ENCODE measurements at places on chromosomes 7 and 10. TPM values are rescaled to one million over a fixed set of nuclear protein-coding genes. Genes with fewer than 3 reads are reported as not detected.

ZDHHC16 gene
- 35.6 TPM for total RNA-seq

ADGRA1 gene
- total RNA-seq, result 0.16 TPM

GDI2 gene
- total RNA-seq, result 270 TPM

CCL26 gene
- not detected for total RNA-seq

RTKN2 gene
- not detected for total RNA-seq

ADD3 gene
- total RNA-seq, result 229 TPM

AIFM2 gene
- 3.8 TPM for total RNA-seq

GRCh38 chr7:31408140-31408729 lies 67.7 kb upstream of the NEUROD6 start:
- DNase-seq, result no peak
- no peaks in the 10 kb centered on the region for H3K4me1 ChIP-seq
- H3K36me3 ChIP-seq, result no peaks in the 10 kb centered on the region
- no peak overlapping the region for H3K27ac ChIP-seq
- H3K27me3 ChIP-seq, result no peaks in the 10 kb centered on the region
- H3K4me3 ChIP-seq, result no peak overlapping the region

DNA sequence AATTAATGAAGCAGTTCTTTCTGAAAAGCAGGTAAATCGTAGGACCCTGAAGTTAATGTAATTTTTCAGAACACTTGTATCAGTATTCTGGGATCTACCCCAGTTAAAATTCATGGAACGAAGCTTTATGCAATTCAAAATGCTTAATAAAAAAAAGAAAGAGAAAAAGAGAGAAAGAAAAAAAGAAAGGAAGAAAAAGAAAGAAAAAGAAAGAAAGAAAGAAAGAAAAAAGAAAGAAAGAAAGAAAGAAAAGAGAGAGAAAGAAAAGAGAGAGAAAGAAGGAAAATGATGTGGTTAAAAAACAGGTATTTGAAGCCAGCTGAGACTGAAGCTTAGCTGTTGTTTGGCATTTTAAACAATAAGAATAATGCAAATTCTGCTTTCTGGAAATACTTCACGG lies 427.4 kb upstream of the AKR1E2 start:
- no peak overlapping the region for H3K27ac ChIP-seq
- H3K4me3 ChIP-seq, result no peak overlapping the region
- H3K27me3 ChIP-seq, result no peaks in the 10 kb centered on the region
- no peaks in the 10 kb centered on the region for H3K4me1 ChIP-seq
- DNase-seq, result no peak

GRCh38 chr7:44671069-44671468 lies 64.6 kb downstream of the OGDH start:
- H3K4me1 ChIP-seq, result no peaks in the 10 kb centered on the region
- H3K36me3 ChIP-seq, result peaks cover 34% of the 10 kb centered on the region
- H3K27me3 ChIP-seq, result no peaks in the 10 kb centered on the region
- H3K27ac ChIP-seq, result no peak overlapping the region
- no peak overlapping the region for H3K4me3 ChIP-seq

DNA sequence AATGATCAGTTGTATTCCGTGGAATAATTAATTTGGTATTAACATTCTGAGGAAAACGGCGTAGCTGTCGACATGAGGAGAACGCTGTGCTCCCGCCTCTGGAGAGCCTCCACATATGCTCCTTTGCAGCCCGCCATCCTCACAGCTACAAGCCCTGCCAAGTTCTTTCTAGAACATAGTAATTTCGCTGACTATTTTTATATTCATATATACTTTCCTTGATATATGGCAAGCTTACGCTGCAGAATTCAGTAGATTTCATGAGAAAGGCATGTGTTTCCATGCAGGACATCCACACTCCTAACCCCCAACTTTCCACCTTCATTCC lies 45.2 kb downstream of the TBXAS1 start:
- H3K27ac ChIP-seq, result no peak overlapping the region
- no peak overlapping the region for H3K4me3 ChIP-seq
- no peaks in the 10 kb centered on the region for H3K27me3 ChIP-seq
- no peaks in the 10 kb centered on the region for H3K36me3 ChIP-seq

GRCh38 chr7:155217634-155218033 lies 80.0 kb upstream of the INSIG1 start:
- H3K27ac ChIP-seq, result no peak overlapping the region
- H3K36me3 ChIP-seq, result no peaks in the 10 kb centered on the region
- no peak for DNase-seq
- H3K4me1 ChIP-seq, result peaks cover 5% of the 10 kb centered on the region
- peaks cover 39% of the 10 kb centered on the region for H3K27me3 ChIP-seq

DNA sequence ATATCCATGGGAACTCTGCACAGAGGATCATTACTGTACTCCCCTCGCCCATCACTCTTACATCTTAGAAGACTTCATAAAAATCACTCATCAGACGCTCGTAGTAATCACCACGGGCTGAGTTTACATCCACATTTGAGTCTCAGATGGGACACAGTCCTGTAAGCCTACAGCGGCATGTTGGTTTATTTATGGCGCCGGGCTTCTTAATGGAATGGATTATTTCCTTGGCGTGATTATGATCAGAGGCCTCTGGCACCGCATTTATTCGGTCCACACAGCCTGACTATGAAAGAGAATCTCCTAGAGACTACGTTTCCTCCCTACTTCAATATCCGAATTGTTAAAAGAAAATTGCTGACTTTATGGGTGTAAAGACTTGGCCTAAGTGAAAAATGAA lies 123.5 kb upstream of the FRMD4A start:
- no peak overlapping the region for H3K27ac ChIP-seq
- H3K27me3 ChIP-seq, result no peaks in the 10 kb centered on the region
- no peaks in the 10 kb centered on the region for H3K36me3 ChIP-seq
- H3K4me3 ChIP-seq, result no peak overlapping the region
- H3K4me1 ChIP-seq, result no peaks in the 10 kb centered on the region
- DNase-seq, result no peak

DNA sequence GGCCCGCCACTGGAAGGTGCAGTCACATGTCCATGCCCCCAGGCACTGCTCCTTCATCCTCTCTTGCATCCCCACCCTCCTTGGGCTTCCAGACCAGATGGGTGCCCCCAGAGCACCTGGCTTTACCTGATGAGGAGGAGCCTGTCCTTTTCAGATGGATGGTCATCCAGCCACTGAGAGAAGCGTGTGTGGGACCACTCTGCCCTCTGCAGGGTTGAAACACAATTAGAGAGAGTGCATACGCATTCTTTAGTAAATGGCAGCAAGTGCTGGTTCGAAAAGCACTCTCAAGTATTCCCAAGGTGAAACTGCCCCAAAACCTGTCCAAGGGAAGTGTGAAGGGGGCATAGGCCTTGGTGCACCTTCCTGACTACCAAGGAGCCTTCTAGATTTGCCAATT lies 41.6 kb downstream of the HBP1 start:
- H3K27ac ChIP-seq, result no peak overlapping the region
- H3K27me3 ChIP-seq, result no peaks in the 10 kb centered on the region
- no peak for DNase-seq

DNA sequence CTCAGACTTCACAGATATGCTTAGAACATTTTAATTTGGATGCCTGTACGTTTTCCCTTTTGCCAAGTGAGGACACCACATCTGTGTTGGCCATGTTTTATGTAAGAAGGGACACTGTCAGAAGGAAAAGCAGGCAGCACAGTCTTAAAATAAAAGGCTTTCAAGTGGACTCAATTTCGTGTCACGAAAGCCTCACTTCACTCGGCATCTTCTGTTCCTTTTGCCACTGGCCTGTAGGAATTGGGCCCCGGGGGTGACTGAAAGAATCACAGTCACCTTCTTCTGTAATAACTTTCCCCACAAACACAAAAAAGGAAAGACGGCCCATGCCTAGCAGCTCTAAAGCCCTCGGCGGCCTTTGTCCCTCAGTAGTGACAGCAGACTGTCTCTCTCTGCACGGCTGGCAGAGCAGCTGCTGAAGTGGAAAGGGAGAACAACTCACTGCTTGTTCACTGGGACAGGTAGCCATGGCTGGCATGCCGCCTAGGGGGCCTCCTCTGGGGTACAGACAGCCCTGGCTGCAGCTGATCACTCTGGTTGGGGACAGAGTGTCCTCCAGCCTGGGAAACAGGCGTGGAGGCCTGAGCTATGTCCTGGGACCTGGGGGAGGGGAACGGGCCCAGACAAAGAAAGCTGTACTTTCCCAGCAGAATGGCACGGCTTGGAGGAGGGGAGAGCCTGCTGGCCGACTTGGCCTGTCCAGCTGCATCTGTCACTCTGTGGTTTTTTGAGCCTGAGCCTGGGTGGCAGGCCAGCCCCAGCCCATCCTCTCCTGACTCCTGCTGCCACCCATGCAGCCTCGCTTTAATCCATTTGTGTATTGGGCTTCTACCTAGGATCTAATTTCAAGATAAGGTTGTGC lies 4.4 kb downstream of the RASSF4 start:
- H3K4me1 ChIP-seq, result peaks cover 68% of the 10 kb centered on the region
- no peak overlapping the region for H3K4me3 ChIP-seq
- no peaks in the 10 kb centered on the region for H3K27me3 ChIP-seq
- H3K36me3 ChIP-seq, result no peaks in the 10 kb centered on the region

- H3K4me1 ChIP-seq, result no peaks in the 10 kb centered on the region
- no peak overlapping the region for H3K27ac ChIP-seq
- no peak overlapping the region for H3K4me3 ChIP-seq
These were observed 34.1 kb downstream of the DNAJB9 start for GRCh38 chr7:108603656-108604306.

GRCh38 chr7:28520074-28521015 lies 108.0 kb downstream of the CREB5 start:
- H3K27me3 ChIP-seq, result no peaks in the 10 kb centered on the region
- no peaks in the 10 kb centered on the region for H3K4me1 ChIP-seq
- DNase-seq, result no peak
- H3K27ac ChIP-seq, result no peak overlapping the region

DNA sequence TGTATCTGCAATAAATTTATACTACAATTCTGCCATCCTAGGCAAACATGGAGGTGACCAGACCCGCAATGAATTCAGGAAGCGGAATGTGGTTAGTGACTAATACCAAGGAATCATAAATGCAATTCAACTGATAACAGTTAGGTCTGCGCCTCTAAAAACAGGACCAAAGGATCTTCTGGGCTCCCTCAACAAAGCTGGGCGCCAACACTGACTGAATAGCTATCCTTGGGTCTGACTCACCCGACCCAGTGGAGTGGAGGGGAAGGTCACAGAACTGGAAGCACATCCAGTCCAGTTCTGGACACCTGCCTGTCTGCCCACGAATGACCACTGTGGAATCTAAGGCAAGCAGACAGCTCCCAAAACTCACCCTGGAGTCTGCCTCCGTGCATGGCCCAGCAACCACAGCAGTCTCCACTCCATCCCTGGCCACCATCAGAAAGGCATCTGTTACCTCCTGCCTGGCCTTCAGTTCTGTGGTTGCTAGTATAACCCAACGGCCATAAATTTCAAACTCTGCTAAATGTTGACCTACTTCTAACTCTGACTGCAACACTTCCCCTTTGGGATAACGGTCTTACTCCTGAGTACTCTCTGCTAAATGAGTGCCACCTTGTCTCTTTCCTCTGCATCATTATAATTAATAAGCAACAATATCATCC lies 43.0 kb upstream of the DLX6 start:
- no peak overlapping the region for H3K27ac ChIP-seq
- no peak overlapping the region for H3K4me3 ChIP-seq
- DNase-seq, result no peak
- H3K27me3 ChIP-seq, result no peaks in the 10 kb centered on the region
- no peaks in the 10 kb centered on the region for H3K4me1 ChIP-seq

Measured in transverse colon (tissue), 4 donors.